ENCODE measurements at places on chromosomes 13 and 19.

GRCh38 chr19:22532388-22533300 lies 101.5 kb upstream of the ZNF492 start:
- peak; percentile 12 for DNase-seq

GRCh38 chr13:90416519-90416918 lies 931.0 kb upstream of the MIR17HG start:
- no peak for DNase-seq

- no peak for DNase-seq
Measured at GRCh38 chr19:33514885-33515551, 6.6 kb downstream of the PEPD start.

GRCh38 chr13:20559659-20560356 lies 7.1 kb upstream of the IFT88 start:
- no peak for DNase-seq

- DNase-seq: no peak
Measured at GRCh38 chr13:101178406-101178805, 237.9 kb downstream of the NALCN start.

GRCh38 chr13:111401151-111401550 lies 80.7 kb downstream of the TEX29 start:
- no peak for DNase-seq

- no peak for DNase-seq
Measured at GRCh38 chr13:110546926-110547325, 14.6 kb downstream of the RAB20 start.

DNA sequence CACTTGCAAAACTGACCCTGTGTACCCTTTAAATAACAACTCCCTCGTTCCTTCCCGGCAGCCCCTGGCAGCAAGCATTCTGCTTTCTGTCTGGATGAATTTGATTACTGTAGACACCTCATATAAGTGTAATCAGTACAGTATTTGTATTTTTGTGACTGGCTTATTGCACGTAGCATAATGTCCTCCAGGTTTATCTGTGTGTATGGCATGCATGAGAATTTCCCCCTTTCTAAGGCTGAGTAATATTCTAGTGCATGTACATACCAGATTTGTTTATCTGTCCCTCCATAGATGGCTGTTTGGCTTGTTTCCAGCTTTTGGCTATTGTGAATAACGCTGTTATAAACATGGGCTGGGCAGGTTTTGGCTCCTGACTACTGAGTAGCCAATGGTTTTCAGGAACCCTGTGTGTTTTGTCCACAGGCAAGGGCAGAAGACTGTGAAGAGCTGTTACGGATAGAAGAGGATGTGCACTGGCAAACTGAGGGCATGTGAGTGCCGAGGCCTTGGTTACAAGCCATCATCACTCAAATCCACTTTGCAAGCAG lies 98.0 kb downstream of the ESD start:
- DNase-seq: no peak

DNA sequence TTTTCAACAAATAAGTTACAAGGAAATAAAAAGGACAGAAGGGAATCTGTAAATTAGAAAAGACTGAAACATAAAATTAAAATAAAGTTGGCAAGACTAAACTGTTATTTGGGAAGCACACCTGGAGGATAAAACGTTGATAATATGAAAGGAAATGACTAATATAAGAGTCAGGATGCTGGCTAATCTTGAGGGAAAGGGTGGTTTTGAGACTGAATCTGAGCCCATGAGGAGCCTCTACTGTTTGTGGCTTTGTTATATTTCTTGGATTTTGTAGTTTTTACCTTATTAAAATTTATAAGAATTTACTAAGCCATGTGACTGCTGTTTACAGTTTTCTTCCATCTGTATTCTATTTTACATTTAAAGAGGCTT lies 718.0 kb upstream of the SPRY2 start:
- no peak for DNase-seq

GRCh38 chr19:3665681-3666544 lies 34.4 kb downstream of the PIP5K1C start:
- no peak for DNase-seq

DNA sequence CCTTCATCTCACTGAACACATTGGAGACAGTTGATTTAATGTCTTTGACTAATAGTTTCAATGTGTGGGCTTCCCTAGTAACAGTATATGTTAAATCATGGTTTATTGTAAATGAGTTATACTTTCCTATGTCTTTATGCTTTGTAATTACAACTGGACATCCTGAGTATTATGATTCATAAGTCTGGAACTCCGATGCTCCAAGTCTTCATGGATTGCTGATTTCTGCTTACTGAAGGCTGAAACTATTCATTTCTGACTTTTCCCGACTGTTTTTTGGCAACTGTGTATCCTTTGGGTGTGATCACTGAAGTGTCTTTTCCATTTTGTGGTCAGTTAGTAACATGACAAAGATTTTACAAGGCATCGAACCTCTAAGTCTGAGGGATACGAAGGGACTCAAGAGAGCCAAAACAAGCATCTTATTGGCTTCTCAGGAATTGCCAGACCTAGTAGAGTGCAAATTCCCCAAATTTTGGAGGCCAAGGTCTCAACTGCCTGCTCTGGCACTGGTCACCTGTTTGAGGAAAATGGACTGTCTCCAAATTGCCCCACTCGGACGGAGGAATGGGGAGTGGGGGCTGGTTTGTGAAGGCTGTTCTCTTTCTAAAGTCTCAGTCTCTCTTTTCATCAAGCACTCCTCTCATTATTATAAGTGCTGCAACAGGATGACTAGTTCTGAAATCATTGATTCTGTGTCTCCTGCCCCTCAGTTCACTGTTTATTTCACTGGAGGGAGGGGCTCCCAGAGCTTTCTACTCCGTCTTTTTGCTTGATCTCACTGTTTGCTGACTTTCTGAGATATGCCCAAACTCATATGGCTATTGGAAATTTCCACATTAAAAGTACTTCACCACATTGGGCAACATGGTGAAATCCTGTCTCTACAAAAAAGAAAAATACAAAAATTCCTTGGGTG lies 20.2 kb upstream of the CD70 start:
- DNase-seq: no peak

GRCh38 chr19:9971166-9971897 lies 35.0 kb upstream of the OLFM2 start:
- no peak for DNase-seq

GRCh38 chr13:49597043-49597641 lies 11.8 kb upstream of the RCBTB1 start:
- no peak for DNase-seq

DNA sequence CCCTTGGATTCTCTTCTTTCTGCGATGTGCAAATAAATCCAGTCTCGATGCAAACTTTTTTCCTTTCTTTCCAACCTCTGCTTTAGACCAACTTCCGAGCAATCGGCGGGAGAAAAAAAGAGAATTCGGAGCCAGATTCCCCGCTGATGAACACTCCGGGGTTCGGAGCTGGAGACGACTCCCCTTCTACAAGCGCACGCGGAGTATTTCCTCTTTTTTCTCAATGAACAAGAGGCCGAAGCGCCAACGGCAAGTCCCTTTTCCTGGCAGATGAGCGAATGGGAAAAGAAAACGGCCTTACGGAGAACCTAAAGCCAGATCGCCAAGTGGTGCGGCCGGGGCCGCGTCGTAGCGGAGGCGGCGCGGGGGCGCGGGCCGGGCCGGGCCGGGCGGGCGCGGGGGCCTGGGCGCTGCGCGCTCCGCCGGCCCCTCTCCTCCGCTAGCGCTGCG lies 250 bp downstream of the SPRY2 start:
- peak; percentile 53 for DNase-seq

- DNase-seq: no peak
Measured at GRCh38 chr19:50479761-50480251, 3.2 kb upstream of the GARIN5A start.

GRCh38 chr19:51124729-51125128 lies at the start of gene SIGLEC9:
TSS of gene SIGLEC9 (plus strand) at chr19:51124906. CDS start at chr19:51124975, 69 bp downstream.
- DNase-seq: peak; percentile 16

GRCh38 chr19:2602391-2603181 lies 99.9 kb downstream of the GNG7 start:
- no peak for DNase-seq

GRCh38 chr13:46492946-46493345 lies 60.0 kb upstream of the LRCH1 start:
- no peak for DNase-seq

DNA sequence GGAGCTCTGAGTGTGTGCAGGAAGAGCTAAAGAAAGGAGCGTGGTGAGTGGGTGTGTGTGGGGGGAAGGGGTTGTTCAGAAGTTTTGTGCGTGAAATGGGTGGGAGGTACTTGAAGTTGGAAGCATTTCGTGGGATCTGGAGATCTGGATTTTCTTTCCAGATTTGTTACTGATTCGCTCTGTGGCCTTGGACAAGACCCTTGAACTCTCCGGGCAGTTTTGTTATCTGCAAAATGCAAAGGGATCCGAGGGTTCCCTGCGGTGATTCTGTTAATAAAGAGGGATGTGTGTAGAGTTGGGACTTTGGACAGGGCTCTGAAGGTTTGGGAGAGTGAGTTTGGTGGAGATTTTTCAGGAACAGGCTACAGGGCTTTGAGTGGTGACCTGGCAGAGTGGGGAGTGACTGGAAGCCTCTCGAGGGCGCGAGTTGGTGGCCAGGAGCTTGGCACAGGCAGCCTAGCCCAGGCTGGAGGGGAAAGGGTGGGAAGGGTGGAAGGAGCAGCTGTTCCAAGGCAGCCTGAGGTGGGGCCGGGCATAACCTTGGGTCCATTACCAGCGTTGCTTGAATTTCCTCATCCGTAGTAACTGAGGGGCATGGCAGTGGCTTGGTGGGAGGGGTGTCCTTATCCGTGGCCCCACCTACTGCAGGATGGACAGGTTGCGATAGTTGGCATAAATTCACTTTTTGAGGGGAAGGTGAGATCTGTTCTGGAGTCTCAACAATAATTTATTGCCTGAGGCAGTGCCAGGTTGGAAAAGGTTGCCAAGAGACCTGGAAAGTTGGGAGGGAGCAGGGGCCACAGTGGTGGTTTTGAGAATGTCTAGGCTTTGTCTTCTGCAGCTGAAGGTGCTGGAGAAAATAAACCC lies 2.1 kb downstream of the ACTN4 start:
- DNase-seq: no peak

DNA sequence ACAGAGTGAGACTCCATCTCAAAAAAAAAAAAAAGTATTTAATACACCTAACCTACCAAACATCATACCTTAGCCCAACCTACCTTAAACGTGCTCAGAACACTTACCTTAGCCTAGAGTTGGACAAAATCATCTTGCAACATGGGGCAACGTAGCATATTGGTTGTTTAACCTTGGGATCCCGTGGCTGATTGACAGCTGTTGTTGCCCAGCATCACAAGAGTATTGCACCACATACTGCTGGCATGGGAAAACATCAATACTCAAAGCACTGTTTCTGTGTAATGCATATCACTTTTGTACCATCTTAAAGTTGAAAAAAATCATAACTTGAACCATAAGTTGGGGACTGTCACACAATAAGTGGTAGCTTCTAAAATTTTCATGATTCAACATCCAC lies 73.8 kb upstream of the MIR17HG start:
- DNase-seq: no peak

DNA sequence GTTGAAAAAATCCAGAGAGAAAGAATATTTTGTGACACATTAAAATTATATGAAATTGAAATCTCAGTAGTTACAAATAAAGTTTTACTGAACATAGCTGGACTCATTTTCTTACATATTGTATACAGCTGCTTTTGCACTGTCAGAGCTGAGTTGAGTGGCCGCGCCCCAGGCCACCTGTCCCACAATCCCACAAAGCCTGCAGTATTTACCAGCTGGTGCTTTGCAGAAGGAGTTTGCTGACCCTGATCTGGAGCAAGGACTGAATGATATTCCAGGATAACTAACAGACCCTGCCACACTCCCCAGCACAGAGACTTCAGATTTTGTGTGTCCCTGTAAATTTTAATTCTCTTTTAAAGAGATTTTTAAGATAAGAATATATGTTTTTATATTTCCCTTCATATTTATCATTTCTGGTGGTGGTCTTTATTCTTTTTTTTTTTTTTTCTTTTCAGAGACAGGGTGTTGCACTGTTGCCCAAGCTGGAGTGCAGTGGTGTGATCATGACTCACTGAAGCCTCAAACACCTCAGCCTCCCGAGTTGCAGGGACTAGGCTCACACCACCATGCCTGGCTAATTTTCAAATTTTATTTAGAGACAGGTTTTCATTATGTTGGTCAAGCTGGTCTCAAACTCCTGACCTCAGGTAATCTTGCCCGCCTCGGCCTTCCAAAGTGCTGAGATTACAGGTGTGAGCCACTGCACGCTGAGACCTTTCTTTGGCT lies 48.5 kb downstream of the TDRD12 start:
- no peak for DNase-seq

DNA sequence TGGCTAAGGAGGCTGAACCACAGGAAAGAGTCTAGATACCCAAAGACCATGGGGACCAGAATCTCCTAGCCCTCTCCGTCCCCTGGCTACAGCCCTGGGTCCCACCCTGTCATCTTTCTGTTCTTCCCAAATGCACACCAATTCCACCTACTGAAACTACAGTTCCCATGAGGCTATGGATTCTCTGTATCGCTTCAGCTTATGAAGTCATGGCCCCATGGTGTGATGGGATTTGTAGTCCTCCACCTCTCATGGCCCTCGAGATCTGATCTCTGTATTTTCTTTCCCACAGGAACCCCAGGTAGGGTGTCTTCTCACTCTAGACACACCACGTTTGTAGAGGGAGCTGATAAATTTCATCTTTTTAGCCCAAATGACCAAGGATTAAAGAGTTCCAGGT lies 11.8 kb downstream of the PTPRH start:
- no peak for DNase-seq

DNA sequence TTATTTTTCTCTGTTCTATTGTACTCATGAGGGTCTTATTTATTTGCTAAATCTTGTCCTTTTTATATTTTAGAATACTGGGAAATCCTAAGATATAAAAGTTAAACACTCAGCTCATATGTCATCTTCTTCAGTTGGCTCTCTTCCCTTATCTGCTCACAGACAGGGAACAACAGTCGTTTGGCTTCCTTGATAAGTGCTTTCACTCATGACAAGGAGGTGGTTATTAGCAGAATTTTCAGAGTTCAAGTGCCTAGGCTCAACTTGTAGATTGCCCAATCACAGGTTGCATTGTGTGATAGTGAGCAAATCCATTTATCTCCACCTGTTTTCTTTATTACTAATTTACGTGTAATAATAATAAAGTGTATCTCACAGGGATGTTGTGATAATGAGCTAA lies 620.3 kb upstream of the PCDH20 start:
- DNase-seq: no peak

DNA sequence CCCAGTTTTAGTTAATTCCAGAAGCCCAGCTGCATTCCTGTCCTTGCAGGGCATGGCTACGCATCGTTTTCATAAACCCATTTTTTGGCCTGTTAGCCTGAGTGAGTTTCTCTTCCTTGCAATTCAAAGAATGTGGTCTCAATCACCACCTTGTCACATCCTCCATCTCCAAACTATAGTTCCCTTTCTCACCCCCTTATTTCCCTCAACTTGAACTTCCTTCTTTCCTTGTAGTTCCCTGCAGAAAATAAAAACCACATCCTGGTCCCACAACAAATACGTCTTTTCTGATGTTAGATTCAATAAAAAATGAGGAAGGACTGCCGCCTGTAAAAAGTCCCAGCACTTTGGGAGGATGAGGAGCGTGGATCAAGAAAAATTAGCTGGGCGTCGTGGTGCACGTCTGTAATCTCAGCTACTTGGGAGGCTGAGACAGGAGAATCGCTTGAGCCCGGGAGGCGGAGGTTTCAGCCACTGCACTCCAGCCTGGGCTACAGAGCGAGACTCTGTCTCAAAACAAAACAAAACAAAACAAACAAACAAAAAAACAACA lies 13.2 kb downstream of the ADGRE3 start:
- no peak for DNase-seq

Data from nucleus accumbens (tissue), 56 donors.